ENCODE measurements at places on chromosomes 2 and 18. TPM values are rescaled to one million over a fixed set of nuclear protein-coding genes. Genes with fewer than 3 reads are reported as not detected.

DNA sequence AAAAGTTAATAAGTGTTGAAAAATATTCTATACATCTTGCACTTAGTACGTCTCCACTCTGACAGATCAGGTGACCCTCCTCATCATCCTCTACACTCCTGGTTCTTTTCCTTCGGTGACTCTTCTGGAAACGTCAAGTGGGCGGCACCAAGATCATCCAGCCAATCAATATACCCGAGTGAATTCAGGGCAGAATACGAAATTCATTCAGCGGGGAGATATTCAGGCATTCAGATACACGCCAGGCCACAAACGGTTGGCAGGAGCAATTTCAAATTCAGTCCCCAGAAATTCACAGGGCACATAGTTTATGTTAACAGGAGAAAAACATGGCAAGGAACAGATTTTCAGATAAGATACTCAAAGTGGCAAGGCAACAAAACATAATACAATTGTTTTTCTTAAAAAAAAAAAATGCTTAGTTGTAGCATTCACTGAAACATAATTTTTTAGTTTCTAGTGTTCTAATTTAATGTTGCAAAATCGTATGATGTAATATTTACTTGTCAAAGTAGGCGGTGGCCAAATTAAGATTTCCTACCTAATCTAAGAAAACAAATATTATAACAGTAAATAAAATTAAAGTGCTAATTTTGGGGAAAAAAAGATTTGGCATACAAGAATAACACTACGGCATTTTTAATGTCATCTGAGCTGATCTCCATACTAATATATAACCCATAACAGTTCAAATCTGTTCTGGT lies 4.2 kb downstream of the CLK1 start:
- no peak for DNase-seq

DNA sequence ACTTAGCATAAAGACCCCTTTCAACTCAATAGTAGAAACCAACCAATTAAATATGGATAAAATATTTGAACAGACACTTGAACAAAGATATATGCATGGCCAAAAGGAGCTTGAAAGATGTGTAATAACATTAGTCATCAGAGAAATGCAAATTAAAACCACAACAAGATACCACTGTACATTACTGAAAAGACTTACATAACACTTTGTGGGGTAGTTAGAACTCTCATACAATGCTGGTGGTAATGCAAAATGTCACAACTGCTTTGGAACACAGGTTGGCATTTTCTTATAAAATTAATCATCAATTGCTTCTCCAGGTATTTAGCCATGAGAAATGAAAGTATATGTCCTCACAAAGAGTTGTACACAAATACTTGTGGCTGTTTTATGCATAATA lies 60.7 kb downstream of the TTC27 start:
- DNase-seq, result no peak

DSG3 gene
- total RNA-seq, result not detected

GRCh38 chr2:46704041-46704440 lies 211.6 kb downstream of the MCFD2 start:
- no peak for DNase-seq

DNA sequence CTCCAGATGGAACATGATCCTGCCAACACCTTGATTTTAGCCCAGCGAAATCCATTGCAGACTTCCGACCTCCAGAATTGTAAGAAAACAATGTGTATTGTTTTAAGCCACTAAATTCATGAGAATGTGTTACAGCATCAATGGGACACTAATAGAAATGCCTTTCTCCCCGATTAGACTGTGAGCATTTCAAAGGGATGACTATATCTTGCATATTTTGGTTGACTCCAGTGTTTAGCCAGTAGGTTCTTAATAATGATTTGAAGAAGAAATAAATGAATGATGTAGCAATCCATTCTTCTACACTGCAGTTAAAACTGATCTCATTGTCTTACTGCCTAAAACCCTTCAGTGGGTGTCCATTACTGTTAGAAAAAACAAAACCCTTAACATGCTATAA lies 67.4 kb upstream of the ACVR1C start:
- no peak for DNase-seq

- no peak for DNase-seq
These were observed 13.2 kb downstream of the NRP2 start for GRCh38 chr2:205695460-205695991.

- no peak for DNase-seq
These were observed 81.9 kb upstream of the COL5A2 start for GRCh38 chr2:189261431-189261841.

DNA sequence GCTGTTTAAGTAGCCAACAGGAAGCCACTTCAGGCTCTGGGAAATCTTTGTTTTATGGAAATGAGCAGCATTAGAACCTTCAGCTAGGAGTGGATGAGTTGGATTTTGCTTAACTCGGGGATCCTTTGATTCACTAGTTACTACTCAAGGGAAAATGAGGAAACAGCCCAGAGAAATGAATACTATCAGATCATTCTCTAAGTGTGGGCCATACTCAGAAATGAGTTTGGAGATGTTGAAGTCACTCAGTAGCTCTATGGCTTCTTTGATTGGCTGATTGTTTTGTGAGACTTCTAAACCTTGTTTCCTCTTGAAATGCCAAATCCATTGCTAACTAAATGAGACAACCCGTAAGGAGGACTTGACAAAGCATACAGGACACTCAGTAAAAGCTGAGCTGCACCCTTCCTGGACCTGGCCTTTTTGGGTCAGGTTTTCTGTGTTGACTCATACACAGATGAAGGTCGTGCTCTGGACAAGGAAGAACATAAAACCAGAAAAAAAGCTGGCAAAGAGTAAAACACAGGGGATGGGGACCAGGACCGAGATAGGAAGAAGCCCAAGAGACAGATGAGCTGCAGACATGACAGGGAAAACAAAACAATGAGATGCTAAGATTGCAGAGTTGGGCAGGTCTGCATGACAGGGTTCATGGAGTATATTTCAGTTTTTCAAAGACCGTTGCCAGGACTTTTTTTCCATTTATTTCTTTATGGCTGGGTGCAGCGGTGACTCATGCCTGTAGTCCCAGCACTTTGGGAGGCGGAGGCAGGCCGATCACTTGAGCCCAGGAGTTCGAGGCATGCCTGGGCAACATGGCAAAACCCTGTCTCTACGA lies 41.6 kb downstream of the INO80C start:
- DNase-seq, result no peak

GRCh38 chr18:22676423-22676822 lies 256.7 kb upstream of the RBBP8 start:
- DNase-seq, result no peak

USP34 gene
- 162 TPM for total RNA-seq

- no peak for DNase-seq
These were observed 162.3 kb upstream of the TMEM200C start for GRCh38 chr18:6057604-6058003.

DNA sequence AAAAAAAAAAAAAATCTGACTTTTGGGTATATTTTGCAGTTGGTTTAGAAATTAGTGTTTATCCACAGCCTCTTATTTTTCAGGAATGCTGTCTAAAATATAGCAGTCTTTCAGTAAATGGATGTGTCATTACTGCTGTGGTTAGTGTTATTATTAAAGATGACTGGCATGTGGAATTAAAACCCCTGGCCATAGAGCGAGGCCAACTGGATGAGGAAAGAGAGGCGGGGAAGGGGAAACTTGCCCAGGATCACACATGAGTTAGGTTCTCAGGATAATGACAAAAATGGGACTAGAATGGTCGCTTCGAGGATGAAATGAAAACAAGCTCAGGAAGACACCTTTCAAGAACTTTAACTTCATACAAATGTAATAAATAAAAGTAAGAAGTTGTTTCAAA lies 57.4 kb upstream of the APCDD1 start:
- no peak for DNase-seq

LYG2 gene
- total RNA-seq, result not detected

DNA sequence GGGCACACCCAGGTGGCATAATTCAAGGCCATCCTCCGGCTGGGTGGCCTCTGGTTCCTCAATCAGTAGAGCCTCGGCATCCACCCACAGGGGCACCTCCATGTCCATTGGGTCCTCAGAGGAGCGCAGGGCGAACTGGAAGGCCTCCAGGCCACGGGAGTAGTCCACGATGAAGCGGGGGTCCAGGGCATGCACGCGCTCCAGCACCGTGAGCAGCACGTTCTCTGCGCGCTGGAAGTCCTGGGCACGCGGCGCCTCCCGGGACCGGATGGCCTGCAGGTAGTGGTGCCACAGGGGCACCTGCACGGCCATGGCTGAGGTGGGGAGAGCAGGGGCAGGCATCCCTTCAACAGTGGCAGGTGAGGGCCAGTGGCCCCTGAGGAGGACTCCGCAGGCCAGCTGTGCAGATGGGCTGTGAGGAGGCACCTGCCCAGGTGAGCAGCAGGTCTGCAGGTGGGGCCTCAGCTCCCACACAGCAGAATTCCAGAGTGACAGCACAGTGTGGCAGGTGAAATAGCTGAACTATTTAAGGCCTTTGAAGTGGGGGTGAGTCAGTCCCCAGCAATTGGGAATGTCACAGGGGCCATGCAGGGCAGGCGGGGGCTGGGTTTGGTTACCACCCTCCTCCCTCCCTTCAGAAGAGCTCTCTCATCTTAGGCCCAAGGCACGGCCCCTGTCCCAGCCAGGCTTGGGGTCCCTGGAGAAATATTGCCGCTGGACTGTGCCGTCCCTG lies at the start of gene MAB21L4:
TSS of gene MAB21L4 (minus strand) at position 501 of the 733 bp plus-strand sequence. CDS start at position 342, 159 bp downstream.
- DNase-seq, result no peak

GRCh38 chr2:233003658-233004555 lies 9.1 kb downstream of the NGEF start:
- DNase-seq, result no peak

GRCh38 chr2:238021327-238021726 lies 39.5 kb upstream of the SCLY start:
- DNase-seq, result no peak

DNA sequence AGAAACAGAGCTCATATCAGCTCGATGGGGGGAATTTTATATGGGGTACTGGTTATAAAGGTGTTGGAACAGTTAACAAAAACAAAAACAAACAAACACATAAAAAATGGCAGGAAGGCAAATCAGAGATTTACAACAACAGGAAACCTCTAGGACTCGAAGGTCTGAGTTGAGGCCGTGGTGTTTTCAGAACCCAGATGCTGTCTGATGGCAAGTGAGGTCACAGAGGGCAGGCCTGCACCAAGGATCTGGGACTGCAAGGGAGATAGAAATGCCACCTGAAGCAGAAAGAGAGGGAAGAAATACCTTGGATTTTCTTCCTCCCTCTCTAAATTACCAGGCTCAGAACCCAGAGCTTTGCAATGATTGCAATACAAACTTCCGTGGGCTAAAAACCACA lies 429.5 kb downstream of the ZNF521 start:
- DNase-seq, result no peak

DNA sequence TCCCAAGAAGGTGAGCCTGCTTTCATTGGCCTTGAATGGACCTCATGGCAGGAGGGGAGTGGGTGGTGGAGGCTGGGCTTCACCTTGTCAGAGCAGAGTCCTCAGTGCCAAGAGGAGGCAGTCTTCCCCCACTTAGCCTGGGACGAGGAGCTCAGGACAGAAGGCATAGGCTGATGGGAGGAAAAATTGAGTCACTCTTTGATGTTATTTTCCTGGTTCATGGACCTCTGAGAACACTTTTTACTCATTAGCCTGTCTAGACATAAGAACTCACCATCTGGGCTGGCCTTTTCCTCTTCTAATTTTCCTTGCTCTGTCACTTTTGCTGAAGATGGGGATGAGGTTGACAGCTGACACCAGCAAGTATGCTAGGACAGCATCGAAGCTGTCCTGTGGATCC lies 225.7 kb upstream of the TNP1 start:
- DNase-seq, result no peak

GRCh38 chr2:116692988-116693387 lies 1121.5 kb upstream of the DDX18 start:
- no peak for DNase-seq

GRCh38 chr2:40177366-40177765 lies 274.5 kb downstream of the SLC8A1 start:
- no peak for DNase-seq

DNA sequence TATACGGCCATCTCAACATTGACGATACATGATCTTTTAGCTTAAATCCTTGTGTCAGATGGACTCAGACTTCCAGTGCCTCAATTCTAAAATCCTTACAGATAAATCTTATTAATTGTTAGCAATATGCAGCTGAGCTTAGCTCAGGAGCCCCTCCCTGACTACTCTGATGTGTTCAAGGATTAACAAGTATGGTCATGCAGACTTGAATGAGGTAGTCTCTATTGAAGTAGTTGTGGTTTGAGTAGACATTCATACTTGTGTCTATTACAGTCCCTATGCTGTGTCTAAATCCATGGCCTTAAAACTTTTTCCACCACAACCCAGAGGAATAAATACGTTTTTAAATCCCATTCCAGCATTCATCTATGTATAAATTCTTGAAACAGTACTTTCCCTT lies 119.5 kb downstream of the NUP35 start:
- DNase-seq, result no peak

DNA sequence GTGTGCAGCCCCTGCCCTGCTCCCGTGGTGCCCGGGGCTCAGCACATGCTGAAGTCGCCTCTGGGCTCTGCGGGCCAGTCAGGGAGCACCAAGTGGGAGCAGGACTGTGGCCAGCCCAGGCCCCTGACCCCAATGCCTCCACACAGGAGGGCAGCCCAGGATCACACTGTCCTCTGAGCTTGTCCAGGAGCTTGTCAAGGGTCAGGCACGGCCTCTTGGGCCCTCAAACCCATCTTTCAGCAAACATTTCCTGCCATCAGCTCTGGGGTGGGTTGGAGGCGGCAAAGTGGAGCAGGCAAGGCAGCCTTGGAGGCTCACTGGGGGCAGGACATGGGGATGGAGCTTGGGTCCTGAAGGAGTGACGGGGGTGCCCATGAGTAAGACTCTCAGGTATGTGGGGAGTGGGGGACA lies 10.3 kb downstream of the SNED1 start:
- DNase-seq, result no peak

- DNase-seq, result peak; percentile 25
These were observed 23.0 kb downstream of the COPS9 start for GRCh38 chr2:240112914-240113690.

ALLC gene
- total RNA-seq, result not detected

PLGLB1 gene
- total RNA-seq, result 1.6 TPM

DNA sequence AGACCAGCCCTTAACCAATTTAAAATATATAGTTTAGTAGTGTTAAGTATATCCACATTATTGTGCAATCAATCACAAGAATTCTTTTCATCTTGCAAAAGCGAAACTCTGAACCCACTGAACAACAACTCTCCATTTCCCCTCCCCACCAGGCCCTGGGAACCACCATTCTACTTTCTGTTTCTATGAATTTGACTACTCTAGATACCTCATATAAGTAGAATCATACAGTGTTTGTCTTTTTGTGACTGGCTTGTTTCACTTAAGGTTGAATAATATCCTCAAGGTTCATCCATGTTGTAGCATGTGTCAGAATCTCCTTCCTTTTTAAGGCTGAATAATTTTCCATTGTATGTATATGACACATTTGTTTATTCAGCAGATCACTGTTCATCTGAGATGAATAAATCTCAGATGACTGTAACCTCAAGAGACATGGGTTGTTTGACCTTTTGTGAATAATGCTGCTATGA lies 8.1 kb upstream of the SOS1 start:
- DNase-seq, result no peak

DNA sequence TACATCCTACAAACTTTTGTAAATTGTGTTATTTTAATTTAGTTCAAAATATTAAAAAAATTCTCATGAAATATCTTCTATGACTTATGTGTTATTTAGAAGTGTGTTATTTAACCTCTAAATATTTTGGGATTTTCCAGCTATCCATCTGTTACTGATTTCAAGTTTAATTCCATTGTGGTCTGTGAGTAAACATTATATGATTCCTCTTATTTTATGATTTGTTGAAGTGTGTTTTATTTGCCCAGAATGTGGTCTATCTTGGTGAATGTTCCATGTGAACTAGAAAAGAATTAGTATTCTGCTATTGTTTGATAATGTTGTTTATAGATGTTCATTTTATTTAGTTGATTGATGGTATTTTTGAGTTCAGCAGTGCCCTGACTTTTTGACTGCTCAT lies 136.0 kb downstream of the ZNF804A start:
- DNase-seq, result no peak

CLEC4F gene
- not detected for total RNA-seq
